ENCODE measurements at places on chromosomes 16 and 17.

DNA sequence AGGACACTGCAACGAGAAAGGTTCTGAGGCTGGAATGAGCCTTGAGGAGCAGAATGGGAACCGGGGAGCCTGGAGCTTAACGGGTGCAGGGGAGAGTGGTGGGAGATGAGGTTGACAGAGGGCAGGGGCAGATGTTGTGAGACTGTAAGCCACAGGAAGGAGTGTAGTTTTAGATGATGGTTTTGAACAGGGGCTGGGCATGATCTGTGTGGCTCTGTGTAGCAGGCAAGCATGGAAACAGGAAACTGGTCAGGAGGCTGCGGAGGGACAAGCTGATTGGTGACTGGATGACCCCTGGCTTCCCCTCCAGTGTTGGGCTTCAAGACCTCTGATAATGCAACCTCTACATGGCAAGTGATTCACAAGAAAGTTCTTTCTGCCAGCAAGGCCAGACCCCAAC lies 1.4 kb upstream of the CNGB1 start:
- DNase-seq, result no peak

GRCh38 chr17:81200695-81201580 lies 21.8 kb downstream of the CEP131 start:
- DNase-seq, result peak; percentile 9

GRCh38 chr16:46796764-46797269 lies 34.2 kb downstream of the C16orf87 start:
- DNase-seq, result no peak

DNA sequence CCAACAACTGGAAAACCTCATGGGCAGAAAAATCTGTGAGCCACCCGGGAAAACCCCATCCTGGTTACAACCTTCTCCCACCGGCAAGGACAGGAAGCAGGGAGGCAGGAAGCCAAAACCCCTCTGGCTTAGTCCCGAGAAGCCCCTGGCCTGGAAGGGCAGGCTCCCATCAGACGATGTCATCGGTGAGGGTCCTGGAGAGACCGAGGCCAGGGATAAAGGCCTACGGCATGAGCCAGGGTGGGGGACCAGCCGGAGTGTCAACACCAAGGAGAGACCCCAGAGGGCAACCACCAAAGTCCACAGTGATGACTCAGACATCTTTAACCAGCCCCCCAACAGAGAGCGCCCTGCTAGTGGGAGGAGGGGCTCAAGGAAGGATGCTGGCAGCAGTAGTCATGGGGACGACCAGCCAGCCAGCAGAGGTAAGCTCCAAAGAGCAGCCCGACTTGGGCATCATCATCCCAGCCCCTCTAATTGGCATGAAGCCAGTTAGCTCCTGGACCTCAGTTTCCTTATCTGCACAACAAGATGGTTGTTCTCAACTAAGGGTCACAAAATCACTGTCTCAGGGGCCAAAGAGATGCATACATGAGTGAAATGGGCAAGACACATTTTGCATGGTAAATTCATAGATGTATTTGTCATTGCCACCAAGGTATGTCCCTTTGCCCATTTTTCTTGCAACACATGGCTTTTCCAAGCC lies 190.7 kb downstream of the KATNIP start:
- DNase-seq, result no peak

DNA sequence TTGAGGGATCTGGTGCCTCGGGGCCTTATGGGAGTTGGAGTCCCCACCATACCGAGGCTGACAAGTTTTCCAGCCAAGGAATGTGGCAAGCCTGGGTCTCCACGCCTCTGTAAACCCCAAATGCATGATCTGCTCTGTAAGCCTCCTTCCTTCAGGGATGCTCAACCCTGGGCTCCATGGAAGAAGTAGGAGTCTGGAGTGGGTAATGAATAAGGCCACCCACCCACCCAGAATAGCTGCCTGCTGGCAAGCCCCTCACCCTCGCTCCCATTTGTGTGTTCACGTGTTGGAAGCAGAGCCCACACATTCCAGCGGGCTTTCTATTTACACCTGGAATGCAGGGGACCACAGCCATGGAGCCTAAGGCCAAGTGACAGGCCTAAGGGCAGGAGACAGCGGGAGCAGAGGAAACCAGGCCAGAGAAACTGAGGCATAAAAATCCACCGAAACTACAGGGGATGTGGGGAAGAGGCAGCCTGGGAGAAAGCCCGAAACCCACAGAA lies 4.4 kb downstream of the DLG4 start:
- no peak for DNase-seq

DNA sequence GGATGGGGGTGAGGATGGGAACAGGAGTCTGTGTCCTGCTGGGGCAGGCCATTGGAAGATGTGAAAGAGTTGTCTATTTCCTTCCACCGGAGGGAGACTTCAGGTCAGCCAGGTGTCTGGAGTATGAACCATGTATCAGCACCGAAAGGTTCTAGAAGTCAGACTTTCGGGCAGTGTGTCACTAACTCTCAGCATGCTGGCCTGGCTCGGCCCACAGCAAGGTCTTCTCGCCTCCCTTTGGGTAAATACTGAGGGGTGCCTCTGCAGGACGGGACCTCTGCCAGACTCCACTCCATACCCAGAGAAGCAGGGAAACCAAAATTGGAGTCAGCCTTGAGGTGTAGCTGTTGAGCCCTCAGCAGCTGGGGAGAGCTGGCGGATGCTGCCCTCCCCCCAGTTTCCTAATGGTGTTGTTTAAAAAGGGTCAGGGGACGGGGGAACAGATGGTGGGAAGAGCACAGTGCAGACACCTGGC lies 507 bp downstream of the CIITA start:
- DNase-seq, result no peak

GRCh38 chr16:67563708-67564468 lies 1.6 kb downstream of the CTCF start:
- DNase-seq, result peak; percentile 60

All from hematopoietic multipotent progenitor cell treated with erythropoietin and hydrocortisone succinate and interleukin-3 and kit ligand, for 17 days (in vitro differentiated cells).